ENCODE measurements at places on chromosomes 6 and 20.

- no peak for DNase-seq
These were observed 45.9 kb downstream of the UBE3D start for GRCh38 chr6:83019741-83020140.

DNA sequence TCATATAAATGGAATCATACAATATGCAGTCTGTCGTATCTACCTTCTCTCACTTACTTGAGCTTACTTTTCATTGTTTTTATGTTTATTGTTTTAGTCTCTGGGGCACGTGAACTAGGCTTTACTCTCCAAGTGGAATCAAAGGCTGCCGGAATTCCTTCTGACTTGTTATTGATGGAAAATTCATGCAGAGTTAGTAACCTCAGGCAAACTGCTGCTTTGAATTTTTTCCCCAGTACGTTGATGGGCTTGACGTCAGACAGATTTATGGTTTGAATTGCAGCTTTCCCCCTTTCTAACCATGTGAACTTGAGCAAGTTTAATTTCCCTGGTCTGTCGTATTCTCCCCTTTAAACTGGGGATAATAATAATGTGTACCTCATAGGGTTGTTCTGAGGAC, 68.6 kb downstream of the ZDHHC14 start:
- DNase-seq: no peak

DNA sequence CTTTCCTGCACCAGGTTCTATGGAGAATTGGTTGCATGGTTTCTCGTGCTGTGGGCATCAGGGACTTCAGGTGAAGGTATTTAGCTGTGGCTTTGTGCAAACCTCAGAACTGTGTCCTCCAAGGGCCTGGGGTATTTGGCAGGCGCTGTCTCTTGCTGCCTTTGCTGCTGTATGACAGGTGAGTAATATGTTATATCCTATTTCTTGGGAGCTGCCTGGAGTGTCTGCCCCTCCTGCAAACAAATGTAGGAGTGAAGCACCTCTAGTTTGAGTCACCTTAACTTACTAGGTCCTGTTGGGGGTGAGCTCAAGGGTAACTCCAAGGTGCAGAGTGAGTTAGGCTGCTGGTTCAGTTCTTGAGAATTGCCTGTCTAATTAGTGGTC, 177.7 kb upstream of the RNF24 start:
- no peak for DNase-seq

DNA sequence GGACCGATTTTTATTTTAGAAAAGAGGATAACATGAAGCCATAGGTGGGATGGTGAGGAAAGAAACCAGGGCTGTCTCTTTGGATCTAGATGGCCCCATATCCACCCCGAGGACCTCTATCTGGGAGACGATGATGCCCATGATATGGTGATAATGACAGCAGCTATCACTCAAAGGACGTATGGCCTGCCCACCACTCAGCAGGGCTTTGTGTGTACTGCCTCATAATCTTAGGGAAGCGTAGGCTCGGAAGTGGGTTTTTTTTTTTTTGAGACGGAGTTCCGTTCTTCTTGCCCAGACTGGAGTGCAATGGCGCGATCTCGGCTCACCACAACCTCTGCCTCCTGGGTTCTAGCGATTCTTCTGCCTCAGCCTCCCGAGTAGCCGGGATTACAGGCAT, 8.2 kb upstream of the TAF8 start:
- DNase-seq: no peak

DNA sequence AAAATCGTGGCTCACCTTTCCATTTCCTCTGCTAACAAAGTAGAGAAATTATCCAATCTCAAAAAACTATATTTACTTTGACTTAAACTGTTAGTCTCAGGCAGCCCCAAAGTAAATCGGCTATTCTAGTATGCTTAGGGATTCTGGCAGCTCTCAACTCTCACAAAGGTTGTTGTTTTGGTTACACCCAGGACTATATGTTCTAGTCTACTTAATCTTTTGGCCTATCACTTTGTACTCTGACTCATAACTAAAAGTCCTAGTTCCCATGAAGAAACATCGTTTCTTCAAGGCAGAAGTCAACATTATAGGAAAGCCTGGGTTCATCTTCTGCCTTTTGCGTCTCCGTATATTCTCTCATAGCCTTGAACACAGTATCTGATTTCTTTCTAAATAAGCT, 42.3 kb downstream of the MYLK4 start:
- no peak for DNase-seq

DNA sequence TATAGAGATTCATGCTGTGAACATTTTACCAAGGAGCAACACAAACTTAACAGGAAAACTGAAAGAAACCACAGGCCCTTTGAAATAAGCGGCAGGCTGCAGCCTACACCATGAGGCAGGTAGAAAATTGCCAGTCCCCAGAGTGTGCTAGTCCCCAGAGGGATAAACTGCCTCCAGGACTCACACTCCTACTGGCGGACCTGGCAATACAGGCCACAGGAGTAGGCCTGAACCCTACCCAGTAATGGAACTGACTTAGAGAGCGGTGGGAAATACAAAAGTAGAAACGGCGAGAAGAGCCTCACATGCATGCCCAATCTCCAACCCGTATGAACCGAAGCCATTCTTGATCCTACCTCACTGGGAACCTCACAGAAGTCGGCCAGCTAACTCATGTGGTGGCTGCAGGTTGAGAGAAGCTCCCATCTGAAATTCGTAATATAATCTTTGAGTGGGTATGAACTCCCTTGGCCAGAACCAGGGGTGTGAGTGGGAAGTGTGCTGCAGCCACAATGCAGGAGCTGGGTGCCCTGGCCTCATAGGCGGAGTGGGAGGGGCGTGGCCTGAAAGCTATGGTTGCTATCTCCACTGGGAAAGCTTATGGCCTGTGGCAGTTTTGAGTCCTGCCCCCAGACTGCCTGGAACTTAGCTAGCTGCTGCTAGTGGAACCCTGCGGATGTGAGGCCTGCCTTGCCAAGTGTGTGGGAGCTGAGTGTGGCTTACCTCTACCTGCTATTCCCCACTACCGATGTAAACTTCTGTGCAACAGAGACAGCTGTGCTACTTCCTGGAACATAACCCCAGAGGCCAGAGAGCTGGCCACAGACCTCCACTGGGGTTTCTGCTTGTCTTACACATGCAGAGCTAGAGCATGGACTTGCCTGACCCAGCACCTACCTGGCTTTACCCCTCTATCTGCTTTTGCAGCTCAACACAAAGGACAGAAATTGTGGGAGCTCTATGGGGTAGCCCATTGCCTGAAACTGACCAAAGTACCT, 146.5 kb upstream of the COL21A1 start:
- DNase-seq: no peak

DNA sequence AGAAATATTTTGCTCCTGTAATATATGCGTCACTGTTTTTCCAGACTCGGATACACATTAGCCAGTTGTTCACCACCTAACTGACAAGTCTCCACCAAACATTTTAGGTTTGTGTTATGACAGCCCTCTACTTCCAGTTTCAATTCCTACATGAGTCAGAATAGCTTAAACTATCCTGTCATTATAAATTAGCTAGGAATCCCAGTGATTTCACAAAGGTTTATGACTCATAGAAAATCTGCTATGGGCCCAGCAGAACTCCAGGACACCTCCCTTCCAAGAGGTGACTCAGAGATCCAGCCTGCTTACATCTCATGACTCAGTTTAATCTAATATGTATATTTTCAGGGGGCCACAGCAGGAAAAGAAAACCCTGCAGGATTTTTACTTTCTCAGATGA, 17.4 kb upstream of the PLCB4 start:
- DNase-seq: no peak

DNA sequence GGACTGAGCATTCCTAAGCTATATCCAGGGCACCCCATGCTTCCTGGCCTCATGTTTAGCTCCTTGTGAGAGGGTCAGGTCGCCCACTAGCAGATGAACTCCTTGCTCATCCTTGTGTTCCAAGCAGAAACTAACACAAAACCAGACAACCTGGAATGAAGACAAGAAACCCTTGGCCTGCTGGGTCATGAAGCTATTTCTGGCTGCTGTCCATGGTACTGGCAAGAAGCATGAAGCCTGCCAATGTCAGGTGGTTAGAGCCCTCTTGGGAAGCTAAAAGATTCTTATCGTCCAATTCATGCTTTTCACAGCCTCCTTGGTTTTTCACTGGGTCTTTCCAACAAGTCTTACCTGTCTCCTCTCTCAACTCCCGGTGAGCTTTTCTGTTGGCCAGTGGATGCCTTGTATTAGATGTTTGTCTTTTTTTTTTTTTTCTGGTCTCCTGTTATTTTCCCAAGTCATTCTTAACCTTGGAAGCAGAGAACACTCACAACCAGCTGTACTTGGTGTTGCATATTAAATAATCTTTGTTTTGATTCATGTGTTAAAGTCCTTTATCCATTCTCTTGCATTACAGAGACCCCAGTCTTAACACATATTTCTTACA, 180.3 kb downstream of the ANKRD60 start:
- DNase-seq: no peak

GRCh38 chr6:44921798-44922197, 406.3 kb upstream of the RUNX2 start:
- no peak for DNase-seq

DNA sequence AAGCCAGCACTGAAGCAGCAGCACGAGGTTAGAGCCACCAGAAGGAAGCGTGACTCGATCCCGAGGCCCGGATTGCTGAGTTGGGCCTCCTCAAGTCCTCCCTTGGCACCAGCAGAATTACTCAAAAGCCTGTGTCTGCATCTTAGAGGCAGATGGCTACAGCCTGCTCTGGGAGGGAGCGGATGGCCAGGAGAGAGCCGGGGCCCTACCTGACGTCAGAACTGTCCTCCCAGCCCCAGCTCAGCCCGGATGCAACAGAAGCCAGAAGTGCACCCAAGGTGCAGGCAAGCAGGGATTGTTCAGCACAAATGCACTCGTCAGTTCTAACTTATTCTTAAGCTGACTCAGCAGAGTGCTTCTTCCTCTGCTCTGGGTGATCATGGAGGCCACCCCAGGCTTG, 155.5 kb upstream of the RPS6KA2 start:
- no peak for DNase-seq

DNA sequence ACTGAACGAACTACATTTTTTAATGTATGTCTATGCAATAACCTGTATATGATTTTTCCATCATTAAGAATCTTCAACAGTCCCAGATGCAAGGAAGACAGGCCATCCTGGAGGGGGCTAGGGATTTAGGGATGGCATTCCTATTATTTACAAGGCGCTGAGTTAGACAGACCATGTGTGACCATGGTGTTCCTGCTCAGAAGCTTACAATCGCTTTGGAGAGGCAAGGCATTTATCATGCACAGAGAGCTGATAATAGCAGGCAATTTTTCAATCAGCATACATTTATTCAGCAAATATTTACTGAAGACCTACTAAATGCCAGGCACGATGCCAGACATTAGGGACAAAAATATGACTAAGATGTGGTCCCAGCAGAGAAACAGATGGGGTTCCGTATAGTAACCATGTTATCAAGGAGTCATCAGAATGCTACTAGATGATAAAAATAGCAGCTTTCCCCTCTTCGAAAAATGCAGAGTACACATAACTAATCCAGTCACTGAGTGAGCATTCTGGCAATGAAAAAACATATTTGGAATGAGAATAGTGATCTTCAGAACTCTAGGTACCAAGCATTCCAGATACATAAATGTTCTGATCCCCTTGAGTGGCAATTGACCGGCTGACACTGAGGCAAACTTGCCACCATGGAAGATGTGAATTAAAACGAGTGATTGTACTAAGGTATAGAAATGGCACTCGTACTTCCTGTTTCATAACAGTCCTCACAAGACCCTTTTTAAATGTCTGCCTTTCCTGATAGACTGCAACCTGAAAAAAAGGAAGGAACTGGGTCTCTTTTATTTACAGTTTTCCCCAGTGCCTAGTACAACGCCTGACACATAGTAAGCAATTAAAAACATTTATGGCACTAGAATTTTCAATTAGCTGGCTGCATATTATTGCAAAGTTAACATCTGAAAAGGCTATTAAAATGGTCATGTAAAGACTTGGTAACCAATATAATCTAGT, 135.7 kb downstream of the ATXN1 start:
- no peak for DNase-seq

DNA sequence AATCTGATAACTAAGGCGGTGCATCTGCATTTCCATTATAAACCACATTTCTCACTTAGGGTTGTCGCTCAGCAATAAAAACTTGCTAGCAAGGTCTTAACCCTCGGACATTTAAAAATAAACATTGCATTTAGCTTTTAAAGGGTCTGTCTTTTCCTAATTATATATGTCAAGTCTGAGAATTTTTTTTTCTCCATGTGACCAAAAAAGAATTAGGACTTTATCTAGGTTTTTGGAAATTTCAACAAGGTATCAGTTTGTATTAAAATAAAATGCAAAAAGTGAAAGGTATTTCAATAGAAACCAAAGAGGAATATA, 198.1 kb downstream of the FOXA2 start:
- DNase-seq: no peak

- no peak for DNase-seq
These were observed 142.9 kb downstream of the ADGRB3 start for GRCh38 chr6:68777956-68778355.

GRCh38 chr6:164303102-164303964, 888.8 kb downstream of the QKI start:
- DNase-seq: no peak

DNA sequence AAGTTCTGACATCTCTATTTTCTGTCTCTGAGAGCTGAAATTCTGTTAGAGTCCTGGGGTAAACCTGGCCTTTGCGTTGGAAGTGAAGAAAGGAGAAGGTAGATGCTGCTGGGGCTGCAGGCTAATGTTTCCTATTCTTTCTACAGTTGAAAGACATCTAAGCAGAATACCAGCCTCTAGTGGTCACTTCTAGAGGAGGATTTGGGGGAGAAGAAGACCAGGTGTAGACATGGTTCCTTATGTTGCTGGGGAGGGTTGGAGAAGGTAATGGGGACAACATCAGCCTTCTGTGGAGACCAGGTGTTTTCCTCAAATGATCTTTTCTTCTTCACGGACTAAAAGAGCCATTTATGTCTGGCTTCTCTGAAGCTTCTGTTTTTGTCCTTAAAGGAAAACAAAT, 62.6 kb downstream of the BTBD3 start:
- DNase-seq: no peak

- no peak for DNase-seq
These were observed 83.3 kb downstream of the GMDS start for GRCh38 chr6:2162079-2162445.

- DNase-seq: no peak
These were observed 272.8 kb upstream of the SLC35B3 start for GRCh38 chr6:8707956-8708772.

- DNase-seq: no peak
These were observed 1435.7 kb upstream of the ADGRB3 start for GRCh38 chr6:67199425-67199824.

DNA sequence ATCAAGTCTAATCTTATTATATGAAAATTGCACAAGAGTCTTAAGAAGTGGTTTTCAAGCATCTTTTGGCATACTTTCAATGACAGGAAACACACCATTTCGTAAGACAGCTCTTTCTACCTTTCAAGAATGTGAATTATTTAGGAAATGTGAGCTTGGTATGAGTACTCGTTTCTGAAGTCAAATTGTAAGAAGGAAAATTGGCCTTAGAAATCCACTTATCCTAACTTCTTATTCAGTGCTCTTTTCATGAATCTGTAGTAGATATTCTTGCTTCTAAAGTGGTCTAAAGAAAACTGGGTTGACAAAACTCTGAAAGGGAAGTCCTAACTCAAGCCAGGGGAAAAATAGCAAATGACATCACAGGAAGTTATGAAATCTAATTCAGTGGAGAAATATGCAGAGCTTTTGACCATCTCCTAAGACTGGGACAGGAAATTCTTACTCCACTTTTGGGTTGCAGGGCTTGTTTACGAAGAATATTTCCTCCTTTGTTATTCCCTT, 38.5 kb upstream of the OGFRL1 start:
- DNase-seq: no peak

GRCh38 chr6:148076051-148076450, 266.6 kb upstream of the SASH1 start:
- DNase-seq: no peak

- DNase-seq: no peak
These were observed 916.5 kb downstream of the QKI start for GRCh38 chr6:164331026-164331425.
